Aorta (tissue), 5 donors: ENCODE measurements at places on chromosomes 1 and 21.

DNA sequence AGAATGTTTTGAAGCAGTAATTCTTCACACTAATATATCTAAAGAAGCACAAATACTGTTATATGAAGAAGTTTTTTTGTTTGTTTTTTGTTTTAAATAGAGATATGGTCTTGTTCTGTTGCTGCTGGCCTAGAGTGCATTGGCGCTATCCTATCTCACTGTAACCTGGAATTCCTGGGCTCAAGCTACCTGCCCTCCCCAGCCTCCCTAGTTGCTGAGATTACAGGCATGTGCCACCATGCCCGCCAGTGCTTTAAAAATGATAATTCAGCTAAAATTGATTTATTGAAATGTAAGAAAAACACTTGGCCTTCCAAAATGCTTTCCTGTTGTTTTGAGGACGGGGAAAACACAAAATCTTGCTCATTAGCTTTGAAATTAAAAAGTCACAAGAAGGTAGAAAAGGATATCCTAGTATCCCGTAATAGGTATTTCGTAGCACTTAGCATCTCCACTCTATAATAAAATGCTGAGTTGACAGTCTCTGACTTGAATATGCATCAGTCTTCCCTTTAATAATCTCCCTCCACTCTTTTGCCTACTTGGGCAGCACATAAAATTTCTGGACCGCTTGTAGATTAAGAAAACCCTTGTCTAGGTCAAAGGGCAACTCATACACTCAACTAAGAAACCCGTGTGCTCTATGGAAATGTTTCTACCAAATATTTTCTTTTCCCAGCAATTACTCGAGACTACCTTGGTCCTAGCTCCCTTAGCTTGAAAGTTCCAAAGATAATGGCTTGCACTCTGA lies 1.3 kb downstream of the SCYL3 start:
- DNase-seq = no peak

GRCh38 chr1:169163059-169163458 lies 56.6 kb downstream of the ATP1B1 start:
- no peak for DNase-seq

- no peak for DNase-seq
Observed at GRCh38 chr1:109517337-109517736, 7.8 kb upstream of the AMIGO1 start.

- no peak for DNase-seq
Observed at GRCh38 chr1:51728611-51729155, 111.8 kb downstream of the OSBPL9 start.

GRCh38 chr1:163055531-163055930 lies 13.6 kb upstream of the RGS4 start:
- DNase-seq = no peak

DNA sequence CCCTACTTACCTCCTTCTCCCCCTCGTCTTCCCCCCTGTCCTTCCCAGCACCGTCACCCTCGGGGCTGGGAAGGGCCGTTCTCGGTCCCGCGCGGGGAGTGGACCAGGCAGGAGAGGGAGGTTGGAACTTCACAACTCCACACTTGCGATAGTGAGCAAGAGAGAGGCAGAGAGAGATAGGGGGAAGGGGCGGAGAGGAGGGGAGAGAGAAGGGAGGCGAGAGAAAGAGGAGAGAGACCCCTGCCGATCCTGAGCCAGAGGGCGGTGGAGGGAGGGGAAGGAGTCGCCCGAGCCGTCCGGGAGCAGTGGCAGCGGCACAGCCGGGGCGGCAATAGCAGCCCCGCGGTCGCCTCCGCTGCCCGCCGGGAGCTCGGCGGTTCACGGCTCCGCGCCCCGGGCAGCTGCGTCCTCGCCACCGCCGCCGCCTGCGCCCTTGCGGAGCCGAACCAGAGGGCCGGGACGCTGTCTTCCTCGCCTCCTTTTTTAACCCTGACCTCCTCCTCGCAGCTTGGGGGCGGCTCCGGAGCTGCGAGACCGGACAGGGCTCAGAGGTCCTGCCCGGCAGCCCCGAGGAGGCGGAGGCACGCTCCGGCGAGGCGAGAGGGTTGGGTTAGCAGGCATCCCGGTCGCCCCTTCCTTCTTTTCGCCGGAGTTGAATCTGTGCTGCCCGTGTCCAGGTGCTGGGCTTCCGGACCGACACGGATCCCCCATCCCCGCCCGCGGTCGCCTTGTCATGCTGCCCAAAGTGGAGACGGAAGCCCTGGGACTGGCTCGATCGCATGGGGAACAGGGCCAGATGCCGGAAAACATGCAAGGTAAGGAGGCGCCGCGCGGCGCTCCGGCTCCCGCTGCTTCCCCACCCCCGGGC lies 11.7 kb downstream of the NR5A2 start:
- DNase-seq = no peak

- DNase-seq = no peak
Observed at GRCh38 chr1:26338670-26339069, 15.3 kb downstream of the CRYBG2 start.

DNA sequence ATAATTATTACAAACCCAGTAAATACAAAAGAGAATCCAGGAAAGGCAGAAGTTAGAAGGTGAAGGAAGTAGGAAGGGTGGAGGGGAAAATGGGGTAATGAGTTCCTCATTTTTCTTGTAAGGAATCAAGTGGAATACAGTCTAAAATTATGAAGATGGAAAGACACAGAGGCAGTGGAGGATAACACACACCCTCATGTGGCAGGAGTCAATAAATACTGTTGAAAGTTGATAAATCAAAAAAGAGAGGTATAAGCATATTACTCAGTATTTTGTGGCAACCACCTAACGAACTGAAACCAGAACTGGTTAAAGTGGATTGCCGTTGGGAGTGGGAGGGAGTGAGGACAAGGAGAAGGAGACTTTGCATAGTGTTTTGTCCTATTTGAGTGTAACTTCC lies 78.6 kb upstream of the SLC44A3 start:
- no peak for DNase-seq

DNA sequence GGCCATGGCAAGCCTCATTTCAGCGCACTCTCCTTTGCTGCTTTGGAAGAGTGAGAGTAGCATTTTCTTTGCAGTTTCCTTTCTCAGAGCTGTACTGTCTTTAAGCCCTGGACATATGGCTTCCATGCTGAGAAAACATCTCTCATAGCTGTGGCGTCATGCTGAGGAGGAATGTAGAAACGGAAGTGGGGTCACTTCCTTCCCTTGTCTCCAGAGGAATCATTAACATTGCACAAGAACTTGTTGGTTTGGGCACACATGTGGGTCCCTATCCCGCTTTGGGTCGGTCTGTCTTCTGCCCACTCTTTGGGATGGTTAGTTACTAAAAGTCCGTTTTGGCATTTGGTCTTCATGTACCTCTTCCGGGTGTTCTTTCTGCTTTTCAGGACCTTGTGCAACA lies 5.6 kb downstream of the MFN2 start:
- DNase-seq = no peak

DNA sequence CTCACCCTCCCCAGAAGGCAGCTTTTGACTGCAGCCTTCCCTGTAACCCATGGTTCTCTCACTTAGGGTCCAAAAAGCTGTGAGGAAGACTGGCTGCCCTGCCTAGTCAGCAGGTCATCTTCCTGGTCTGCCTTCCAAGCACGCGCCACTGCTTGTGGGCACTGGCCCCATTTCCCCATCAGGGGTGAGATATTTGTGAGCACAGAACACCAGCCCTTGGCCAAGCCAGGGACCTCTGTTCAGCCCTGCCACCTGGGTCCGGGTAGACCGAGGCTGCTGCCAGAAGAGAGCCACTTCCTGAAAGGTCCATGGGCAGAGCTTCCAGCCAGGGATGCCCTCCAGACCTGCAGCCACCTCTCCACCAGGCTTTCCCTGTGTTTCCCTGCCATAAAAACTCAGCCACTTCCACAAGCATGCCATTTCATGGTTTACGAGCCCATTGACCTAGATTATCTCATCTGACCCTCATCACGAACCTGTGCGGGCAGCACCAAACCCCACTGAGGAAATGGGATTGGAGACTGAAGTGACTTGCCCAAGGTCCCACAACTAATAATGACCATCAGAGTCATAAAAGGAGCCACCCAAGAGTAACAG lies 40.5 kb downstream of the GLIS1 start:
- DNase-seq = peak; percentile 36

- no peak for DNase-seq
Observed at GRCh38 chr21:35324372-35325220, 275.5 kb upstream of the RUNX1 start.

GRCh38 chr1:191693797-191694196 lies 464.5 kb upstream of the RGS18 start:
- DNase-seq = no peak

DNA sequence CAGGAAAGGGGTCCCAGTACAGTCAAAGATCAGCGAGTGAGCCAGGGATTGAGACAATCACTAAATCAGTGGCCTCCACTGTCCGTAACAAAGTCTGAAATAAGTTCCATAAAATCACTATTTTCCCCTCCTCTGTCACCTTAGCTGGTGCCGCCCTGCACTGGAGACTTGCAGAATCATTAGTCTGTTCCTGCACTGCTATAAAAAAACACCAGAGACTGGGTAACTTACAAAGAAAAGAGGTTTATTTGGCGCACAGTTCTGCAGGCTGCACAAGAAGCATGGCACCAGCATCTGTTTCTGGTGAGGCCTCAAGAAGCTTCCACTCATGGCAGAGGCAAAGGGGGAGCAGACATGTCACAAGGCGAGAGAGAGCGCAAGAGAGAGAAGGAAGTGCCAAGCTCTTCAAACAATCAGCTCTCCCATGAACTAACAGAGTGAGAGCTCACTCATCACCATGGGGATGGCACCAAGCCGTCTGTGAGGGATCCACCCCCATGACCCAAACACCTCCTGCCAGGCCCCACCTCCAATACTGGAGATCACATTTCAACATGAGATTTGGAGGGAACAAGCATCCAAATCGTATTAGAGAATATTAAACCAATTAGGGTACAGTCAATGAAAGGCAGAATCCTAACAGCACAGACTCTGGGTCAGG lies 129.8 kb upstream of the TIAM1 start:
- no peak for DNase-seq

GRCh38 chr1:111707906-111708305 lies 31.3 kb downstream of the INKA2 start:
- DNase-seq = no peak

GRCh38 chr1:214319938-214320337 lies 39.0 kb downstream of the SMYD2 start:
- DNase-seq = no peak

GRCh38 chr21:35521293-35521692 lies 472.2 kb upstream of the RUNX1 start:
- DNase-seq = no peak

DNA sequence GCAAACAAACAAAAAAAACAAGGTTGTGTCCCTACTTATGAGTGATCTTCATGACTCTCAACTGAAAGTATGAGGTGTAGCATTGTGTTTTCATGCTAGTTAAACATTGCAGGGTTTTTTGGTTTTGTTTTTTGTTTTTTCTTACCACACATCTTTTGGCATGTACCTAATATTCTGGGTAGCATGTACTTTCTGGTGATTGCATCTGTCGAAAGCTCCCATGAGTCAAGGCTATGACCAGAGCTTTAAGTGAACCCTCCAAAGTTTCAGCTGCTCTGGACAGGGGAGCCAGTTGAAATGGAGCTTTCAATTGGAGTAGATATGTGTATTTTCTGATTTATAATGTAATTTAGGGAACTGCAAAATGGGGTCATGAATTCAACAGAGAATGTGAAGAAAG lies 115.5 kb downstream of the KCNK2 start:
- no peak for DNase-seq

DNA sequence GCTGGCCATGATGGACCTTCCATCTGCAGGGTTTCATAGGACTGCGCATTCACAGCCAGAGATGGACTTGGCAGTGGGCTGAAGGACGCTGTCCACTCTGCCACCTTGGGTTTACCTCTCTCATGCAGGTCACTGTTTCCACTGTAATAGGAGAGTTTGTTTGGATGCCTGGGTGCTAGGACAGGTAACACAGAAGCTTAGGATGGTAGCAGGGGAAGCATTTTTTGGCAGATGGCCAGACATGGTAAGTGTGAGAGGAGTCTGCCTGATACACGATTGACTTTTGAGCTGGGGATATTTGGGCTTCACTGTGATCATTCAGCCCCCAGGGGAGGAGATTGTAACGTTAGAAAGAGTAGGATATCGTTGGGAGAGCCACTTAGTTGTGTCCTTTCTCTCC lies 11.8 kb downstream of the PSEN2 start:
- no peak for DNase-seq

DNA sequence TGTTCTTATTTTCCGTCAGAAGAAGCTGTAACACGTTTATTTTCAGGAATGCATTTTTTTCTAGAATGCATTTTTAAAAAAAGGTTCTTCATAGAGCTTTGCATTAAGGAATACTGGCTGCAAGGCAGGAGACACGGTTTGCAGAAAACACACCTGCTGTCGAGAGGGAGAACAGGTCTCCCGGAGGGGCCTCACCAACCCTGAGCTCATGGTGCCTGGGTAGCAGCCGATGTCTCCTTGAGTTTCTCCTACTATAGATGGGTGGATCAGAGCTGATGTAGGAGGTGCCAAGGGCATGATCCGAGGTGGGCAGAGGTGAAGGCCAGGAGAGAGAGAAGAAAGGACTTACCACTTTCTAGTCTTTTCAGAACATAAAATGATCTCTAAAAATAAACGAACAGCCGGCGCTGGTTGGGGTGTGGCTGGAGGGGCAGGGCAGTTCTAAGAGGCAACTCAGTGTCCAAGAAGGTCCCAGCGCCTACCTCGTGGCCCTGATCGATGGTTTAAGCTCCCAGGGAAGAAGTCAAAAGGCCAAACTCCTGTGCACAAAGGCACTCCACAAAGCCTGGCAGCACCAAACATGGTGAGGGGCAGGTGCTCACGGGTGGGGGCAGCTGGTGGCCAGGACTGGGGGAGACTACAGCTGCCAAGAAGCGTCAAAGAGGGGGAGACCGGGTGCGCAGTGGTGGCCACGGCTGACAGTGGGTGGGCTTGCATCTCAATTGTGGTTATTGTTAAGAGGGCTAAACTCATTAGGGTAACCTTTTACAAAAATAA lies 12.2 kb downstream of the MORN1 start:
- DNase-seq = peak; percentile 26

GRCh38 chr1:21000245-21000594 lies 176.5 kb downstream of the EIF4G3 start:
- no peak for DNase-seq

DNA sequence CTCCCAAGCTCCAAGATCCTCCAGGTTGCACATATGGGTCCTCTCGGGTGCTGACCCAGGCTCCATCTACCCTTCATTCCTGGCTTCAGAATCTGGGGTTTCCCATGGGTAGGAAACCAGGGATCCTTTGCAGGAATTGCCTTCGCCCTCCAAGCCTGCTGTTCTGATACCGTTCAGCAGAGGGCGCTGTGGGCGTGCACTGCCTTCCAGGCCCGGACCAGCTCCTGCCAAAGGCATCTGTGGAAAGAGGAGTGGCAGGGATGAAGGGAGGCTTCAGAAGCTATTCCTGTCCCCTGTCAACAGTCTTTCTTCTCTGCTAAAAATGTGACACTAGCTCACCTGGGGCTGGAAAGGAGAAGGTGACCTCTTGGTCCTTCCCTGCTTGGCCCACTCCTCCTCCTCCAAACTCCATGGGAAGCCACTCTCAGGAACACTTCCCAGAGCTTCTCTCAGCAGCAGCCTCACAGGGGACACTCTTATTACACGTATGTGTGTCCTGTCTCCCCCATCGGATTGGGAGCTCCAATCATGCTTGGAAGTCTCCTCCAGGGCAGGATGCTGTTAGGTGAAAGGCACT lies 71.2 kb downstream of the VWA5B1 start:
- DNase-seq = no peak
